Articular chondrocyte of knee joint (primary cell): ENCODE measurements at places on chromosomes 5 and 9. TPM values are rescaled to one million over a fixed set of nuclear protein-coding genes. Genes with fewer than 3 reads are reported as not detected.

The CARD9 gene
- total RNA-seq: 1.5 and 2.9 TPM in 2 replicates

The POU4F3 gene
- total RNA-seq: under 0.01 and 0.11 TPM in 2 replicates

The PAEP gene
- total RNA-seq: not detected in 2 replicates

The MSANTD3 gene
- 66.2 and 68.7 TPM in 2 replicates for total RNA-seq

The QSOX2 gene
- total RNA-seq: 7.6 and 8.6 TPM in 2 replicates

The ORM2 gene
- total RNA-seq: not detected in 2 replicates

The AMBP gene
- total RNA-seq: 0.11 and 0.26 TPM in 2 replicates

The NREP gene
- total RNA-seq: 302 and 306 TPM in 2 replicates

The C9orf50 gene
- 0.11 TPM in 1 of 2 replicates, not detected in the other for total RNA-seq

The LHX3 gene
- not detected in 2 replicates for total RNA-seq

The PLCXD3 gene
- not detected in 2 replicates for total RNA-seq

The LEAP2 gene
- total RNA-seq: 0.32 and 0.39 TPM in 2 replicates

The FOXI1 gene
- total RNA-seq: not detected in 2 replicates

The ANKRD34B gene
- not detected in 2 replicates for total RNA-seq

The TMEM252 gene
- not detected in 2 replicates for total RNA-seq

The TMCO6 gene
- total RNA-seq: 7.7 and 26.5 TPM in 2 replicates

The CXCL14 gene
- 0.13 and 0.32 TPM in 2 replicates for total RNA-seq

The GPRIN1 gene
- 1.7 and 2.8 TPM in 2 replicates for total RNA-seq

The AK1 gene
- total RNA-seq: 152 and 156 TPM in 2 replicates

The TMEM215 gene
- not detected in 2 replicates for total RNA-seq

The ZFP37 gene
- total RNA-seq: 4.4 and 6.8 TPM in 2 replicates

The EQTN gene
- total RNA-seq: not detected in 2 replicates

The MARCHF3 gene
- total RNA-seq: 3.8 and 4.1 TPM in 2 replicates

The IL31RA gene
- 0.26 and 1.4 TPM in 2 replicates for total RNA-seq

The GSN gene
- 334 and 379 TPM in 2 replicates for total RNA-seq

The ROPN1L gene
- 0.26 and 0.32 TPM in 2 replicates for total RNA-seq

The ADAMTS13 gene
- total RNA-seq: 0.91 and 1.3 TPM in 2 replicates

The SHOC1 gene
- 0.11 and 0.13 TPM in 2 replicates for total RNA-seq

The DIPK1B gene
- 0.13 and 0.65 TPM in 2 replicates for total RNA-seq

The RGP1 gene
- 20.2 and 22.1 TPM in 2 replicates for total RNA-seq

The HEMGN gene
- not detected in 2 replicates for total RNA-seq

The ANXA6 gene
- 269 and 290 TPM in 2 replicates for total RNA-seq

The FOXD1 gene
- total RNA-seq: 9.6 and 14.0 TPM in 2 replicates

The TERT gene
- total RNA-seq: not detected in 2 replicates

The NR2F1 gene
- total RNA-seq: 0.76 and 1.2 TPM in 2 replicates

The CCIN gene
- total RNA-seq: under 0.01 and 0.32 TPM in 2 replicates

The PSAT1 gene
- 97.1 and 132 TPM in 2 replicates for total RNA-seq

The NR2F1-AS1 gene
- total RNA-seq: 4.9 and 5.4 TPM in 2 replicates

The PCDHGB1 gene
- total RNA-seq: 4.1 and 6.1 TPM in 2 replicates

The EGFL7 gene
- 7.1 and 9.2 TPM in 2 replicates for total RNA-seq

The CEL gene
- total RNA-seq: 0.11 and 0.13 TPM in 2 replicates

The OSMR gene
- total RNA-seq: 145 and 202 TPM in 2 replicates
